Small intestine (tissue), 16 donors: ENCODE measurements at places on chromosomes 1 and 21.

DNA sequence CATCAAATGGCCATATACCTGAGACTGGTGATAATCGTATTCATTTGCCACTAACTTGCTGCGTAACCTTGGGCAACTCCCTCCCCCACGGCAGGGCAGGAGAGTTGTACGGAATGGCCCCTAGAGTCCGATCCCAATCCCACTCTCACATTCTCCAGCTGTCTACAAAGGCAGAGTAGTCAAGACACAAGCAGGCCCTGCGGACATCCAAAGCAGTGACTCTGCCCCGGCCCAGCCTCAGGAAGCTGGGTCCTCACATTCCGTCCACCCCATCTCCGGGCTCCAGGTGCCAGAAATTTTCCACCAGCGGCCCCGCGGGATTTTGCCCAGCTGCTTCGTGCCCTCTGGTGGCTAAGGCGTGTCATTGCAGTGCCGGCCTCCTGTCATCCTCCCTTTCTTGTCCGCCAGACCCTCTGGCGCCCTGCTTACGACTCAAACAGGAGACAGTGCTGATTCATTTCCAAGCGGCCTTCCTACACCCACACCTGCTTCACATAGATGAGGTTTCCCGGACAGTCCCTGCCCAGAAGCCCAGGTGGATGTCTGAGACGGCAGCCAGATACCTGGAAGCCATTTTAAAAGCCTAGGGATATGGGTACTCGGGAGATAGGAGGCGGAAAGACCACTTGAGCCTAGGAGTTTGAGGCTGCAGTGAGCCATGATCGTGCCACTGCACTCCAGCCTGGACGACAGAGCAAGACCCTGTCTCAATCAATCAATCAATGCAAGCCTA is 2.9 kb upstream of the S100A2 start:
- DNase-seq = peak; percentile 90

GRCh38 chr1:2520806-2521205 is 5.6 kb downstream of the PANK4 start:
- no peak for DNase-seq

GRCh38 chr1:6672558-6672957 is 29.1 kb downstream of the DNAJC11 start:
- DNase-seq = no peak

DNA sequence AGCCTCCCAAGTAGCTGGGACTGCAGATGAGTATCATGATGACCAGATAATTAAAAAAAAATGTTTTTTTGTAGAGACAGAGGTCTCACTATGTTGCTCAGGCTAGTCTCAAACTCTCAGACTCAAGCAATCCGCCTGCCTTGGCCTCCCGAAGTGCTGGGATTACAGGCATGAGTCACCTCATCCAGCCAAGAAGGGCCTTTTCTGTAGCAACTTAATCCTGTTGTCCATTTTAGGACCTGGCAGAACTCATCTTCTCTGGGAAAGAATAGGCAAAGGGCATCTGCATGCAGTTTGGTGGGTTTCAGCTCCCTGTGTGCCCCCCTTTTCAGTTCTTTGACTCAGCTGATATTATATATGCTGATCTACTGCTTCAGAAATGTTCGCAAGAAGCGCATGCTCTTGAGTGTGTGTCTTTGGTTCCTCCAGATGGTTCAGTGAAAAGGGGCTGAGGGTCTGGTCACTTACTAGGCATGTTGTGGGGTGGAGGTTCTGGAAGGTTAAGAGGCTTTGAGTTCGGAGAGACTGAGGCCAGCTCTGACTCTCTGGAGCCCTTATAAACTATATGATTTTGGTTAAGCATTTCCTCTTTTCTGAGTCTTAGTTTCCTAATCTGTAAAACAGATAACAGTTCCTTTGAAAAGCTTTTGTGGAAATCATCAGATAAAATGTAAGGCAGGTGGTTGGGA is 19.4 kb upstream of the SRSF4 start:
- DNase-seq = no peak
